Activated CD8-positive, alpha-beta T cell treated with anti-CD3 and anti-CD28 coated beads, Interleukin-2, amount 10 ng/mL, durations not matched to agents 7 days and 5 days (primary cell): ENCODE measurements at places on chromosomes 3 and 15.
A peak's percentile ranks its signal among the peaks of the same experiment; 100 is the strongest.

DNA sequence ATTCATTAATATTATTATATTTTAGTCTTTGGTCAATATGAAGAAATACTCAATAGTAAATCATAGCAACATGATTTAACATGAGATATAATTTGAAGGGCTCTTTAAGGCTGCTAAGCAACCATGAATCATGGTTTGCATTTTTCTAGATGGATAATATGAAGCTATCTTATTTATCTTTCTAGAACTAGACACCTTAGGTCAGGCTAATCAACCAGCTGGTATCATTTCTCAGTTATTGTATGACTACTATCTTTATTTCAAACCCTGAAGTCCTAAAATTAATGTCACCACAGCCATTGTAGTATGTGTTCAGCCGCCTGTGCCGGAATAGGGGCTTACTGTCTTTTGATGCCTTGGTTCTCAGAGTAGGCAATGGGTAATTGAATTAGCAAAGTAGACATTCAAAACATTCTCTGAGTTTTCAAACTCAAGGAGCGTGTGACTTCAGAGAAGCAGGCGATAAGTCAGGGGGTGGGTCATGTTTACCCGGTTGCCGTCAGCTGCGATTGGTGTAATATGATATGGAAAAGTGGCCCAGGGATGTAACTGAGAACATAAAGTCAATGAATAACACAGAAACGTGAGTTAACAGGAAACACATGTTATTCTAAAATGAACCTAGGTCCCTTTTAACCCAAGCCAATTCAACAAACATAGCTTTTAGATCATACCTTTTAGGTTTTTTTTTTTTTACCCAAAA, 93.4 kb upstream of the CTDSPL start:
- no peak for DNase-seq

DNA sequence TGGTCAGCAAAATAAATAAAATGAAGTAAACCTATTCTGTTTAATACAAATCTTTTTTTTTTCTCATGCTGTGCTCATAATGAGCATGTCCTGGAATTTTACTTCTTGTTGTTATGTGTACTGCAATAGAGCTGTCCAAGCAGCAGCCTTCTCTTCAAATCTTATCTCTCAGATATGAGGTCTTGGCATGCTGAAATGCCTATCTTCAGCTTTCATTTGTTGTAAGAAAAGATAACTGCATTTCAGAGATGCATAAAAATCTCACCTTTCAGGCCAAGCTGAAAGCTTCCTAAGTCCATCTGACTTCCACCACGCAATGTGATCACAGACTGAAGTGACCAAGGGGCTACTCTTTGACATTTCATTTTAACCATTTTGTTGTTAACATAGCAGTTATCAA, 43.5 kb upstream of the LRRC3B start:
- DNase-seq, result no peak

- DNase-seq, result no peak
These were observed 73.0 kb upstream of the GAP43 start for GRCh38 chr3:115550285-115550761.

- DNase-seq, result no peak
These were observed 67.2 kb downstream of the SQOR start for GRCh38 chr15:45702041-45702440.

- DNase-seq, result no peak
These were observed 90.4 kb upstream of the PHLDB2 start for GRCh38 chr3:111768571-111769100.

GRCh38 chr3:16452261-16452660, 61.2 kb downstream of the RFTN1 start:
- no peak for DNase-seq

DNA sequence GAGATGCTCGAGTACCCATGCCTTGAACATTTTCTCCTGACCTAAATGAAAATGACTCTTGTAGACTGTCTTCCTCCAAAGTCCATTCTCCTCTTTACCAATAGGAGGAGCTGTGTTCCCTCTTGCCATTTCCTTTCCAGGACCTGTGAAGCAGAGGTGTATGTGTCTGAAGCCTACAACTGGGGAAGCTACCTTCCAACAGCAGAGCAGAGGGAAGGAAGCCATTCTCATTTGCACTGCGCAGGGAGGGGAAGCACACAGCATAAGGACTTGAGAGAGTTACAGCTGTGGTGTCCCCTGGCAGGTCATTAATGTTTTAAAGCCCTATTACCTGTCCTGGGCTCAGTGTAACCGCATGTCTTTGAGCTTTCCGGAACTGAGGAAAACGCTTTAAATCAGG, 38.7 kb downstream of the HSPBAP1 start:
- peak; percentile 38 for DNase-seq

GRCh38 chr3:1783995-1784394, 314.7 kb upstream of the CNTN4 start:
- DNase-seq, result no peak

DNA sequence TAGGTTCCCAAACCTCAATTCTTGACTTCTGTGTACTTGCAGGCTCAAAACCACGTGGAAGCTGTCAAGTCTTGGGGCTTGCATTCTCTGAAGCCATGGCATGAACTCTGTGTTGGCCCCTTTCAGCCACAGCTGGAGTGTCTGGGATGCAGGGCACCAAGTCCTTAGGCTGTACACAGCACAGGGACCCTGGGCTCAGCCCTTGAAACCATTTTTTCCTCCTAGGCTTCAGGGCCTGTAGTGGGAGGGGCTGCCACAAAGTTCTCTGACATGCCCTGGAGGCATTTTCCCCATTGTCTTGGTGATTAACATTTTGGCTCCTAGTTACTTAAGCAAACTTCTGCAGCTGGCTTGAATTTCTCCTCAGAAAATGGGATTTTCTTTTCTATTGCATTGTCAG, 135.4 kb downstream of the ATG7 start:
- no peak for DNase-seq

DNA sequence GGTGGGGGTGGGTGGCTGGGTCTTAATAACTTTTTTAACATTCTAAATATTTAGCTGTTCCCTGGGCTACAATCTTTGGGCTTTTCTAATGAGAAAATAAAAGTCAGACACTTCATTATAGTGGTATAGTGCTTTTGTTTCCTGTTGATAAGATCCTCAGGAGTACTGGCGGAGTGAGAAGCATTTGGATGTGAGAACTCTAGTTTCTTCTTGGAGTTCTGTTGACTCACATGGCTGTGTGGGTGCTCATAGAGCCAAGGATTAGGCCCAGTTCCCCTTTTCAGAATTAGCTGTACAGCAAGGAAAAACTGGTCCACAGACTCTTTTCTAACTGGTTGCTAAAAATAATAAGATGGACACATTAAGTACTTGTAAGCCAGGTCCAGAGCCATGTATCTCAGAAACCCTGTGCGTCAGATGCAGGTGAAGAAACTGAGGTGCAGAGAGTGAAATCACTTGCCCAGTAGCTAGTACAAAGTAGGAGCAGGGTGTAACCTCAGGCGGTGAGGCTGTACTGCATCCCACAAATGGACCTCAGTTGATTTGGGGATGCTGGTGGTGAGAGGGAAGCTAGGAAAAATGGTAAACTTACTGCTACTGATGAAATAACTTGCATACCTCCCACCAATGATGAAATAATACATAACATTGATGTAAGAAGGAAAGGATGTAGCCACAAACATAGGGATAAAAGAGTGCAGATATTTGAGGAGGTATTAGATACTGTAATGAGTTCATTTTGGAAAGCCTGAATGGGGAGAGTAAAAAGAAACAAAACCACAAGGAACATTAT, 2.3 kb downstream of the ITPR1 start:
- no peak for DNase-seq

DNA sequence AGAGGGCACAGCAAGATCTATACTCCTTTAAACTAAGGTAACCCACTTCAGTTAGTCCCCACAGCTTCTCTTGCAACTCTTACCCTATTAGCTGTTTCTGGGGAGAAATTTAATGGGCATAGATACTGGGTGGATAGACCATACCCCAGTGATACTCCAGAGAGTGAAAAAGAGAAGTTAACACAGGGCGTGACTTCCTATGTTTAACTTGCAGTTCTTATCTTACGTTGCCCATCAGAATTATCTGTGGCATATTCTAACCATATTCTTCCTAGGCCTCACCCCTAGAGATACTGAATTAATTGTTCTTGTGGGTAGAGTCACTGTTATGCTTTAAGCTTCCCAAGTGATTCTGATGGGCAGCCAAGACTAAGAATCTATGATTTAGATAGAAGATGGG, 485.4 kb upstream of the TPRG1 start:
- no peak for DNase-seq

DNA sequence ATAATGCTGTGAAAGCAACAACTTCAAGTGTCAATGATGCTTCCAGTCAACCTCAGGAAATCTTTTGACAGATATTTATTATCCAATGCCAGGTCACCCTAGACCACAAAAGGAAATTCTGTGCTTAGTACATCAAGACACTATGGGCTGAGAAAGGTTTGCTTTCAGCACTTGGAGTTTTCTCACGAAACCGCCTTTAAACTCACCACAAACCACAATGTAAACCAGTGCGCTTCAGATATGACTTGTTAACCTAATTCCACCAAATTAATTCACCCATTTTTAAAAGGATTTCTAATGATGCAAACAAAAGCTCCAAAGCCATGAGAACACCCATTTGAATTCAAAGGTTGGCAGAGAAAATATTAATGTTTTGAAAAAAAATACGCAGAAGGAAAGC, 292.9 kb upstream of the NR2F2 start:
- peak; percentile 39 for DNase-seq

GRCh38 chr3:189952272-189952671, 168.4 kb downstream of the P3H2 start:
- no peak for DNase-seq

DNA sequence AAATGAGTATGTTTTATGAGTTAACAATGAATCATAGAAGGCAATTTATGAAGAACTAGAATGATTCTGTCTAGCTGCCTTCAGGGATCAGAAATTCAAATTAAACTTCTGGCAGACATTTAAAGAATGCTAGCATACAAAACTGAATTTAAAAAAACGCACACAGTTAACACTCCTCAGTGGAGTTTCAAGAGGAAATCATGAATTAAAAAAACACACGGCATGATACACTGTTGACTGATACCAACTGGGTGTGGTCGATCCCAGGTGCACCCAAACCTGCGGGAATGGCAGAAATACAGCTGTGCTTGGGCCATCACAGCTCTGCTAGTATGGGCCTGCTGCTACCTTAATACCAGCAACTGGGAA, 526.0 kb downstream of the FOXP1 start:
- DNase-seq, result no peak

GRCh38 chr3:25826510-25826909, 36.6 kb downstream of the OXSM start:
- DNase-seq, result no peak

DNA sequence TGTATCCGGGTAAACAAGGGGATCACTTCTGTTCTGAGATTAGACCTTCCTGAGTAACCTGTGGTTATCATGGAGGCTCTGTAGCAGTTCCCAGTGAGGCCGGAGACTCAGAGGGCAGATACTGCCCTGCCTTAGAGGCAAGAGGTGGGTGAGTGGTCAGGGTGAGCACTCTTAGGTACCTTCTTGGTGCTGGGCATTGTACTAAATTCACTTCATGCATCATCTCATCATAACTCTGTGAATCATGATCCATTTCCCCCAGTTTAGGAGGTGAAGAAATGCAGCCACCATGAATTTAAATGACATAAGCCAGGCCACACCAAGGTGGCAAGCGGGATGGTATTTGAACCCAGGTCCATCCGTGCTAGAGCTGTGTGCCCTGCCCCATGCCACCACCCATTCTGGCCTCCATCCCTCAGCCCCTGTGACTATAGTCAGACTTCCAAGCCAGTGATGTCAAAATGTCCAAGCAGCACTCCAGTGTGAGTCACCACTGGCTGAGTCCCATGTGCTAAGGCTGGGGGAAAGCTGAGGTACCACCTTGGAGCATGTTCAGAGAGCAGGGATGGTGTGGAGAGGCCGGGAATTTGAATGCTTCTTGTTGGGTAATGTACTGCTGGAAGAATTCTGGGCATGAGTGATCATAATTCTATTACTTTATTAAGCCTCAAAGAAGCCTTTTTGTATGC, 88.8 kb downstream of the EPHB1 start:
- DNase-seq, result no peak

- no peak for DNase-seq
These were observed 133.3 kb upstream of the HACD2 start for GRCh38 chr3:123718108-123718507.

- DNase-seq, result no peak
These were observed 23.3 kb downstream of the ZNF710 start for GRCh38 chr15:90024406-90024805.

DNA sequence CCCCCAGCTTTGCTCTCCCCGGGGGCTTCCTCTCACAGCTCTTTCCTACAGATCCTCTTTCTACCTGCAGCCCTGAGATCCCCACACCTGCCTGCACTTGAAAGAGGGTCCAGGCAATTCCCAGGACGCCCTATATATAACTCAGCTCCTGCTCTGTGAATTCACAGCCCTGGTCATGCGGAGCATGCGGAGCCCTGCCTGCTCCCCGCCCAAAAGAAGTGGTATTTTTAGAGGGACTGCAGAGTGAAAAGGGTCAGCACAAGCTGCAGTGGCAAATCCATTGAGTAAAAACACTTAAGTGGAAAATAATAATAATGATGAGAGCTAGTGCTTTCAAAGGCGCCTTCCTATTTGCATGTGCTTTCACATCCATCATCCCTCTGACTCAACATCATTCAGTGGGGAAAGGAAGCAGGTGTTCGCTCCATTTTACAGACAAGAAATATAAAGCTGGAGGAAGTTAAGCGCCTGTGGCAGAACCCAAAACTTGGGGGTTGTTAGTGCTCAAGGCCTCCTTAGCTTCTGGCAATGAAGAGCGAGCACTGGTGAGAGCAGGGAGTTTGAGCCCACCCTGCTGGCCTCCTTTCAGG, 76.3 kb upstream of the LIPC start:
- DNase-seq, result no peak

GRCh38 chr3:47940232-47940631, 76.0 kb downstream of the MAP4 start:
- DNase-seq, result no peak

- peak; percentile 66 for DNase-seq
These were observed 37.8 kb upstream of the SPTSSB start for GRCh38 chr3:161409069-161409468.

DNA sequence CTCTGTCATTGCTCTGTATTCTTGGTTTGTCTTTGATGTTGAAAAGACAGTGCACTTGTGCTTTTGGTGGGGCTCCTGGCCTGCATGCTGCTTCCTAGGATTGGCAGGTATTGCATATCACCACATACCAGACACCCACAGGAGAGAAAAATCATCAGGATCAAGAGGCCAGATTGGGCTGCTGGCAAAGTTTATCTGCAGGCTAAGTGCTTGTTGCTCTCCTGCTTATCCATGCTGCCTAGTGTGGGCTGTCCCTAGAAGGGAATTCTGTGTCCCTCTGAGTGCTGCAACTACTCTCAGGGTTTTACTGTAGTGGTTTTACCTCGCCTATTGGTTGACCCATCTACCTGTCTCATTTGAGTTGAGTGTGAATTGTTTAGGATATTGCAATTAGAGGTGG, 833 bp upstream of the SLC22A13 start:
- no peak for DNase-seq

- no peak for DNase-seq
These were observed 137.9 kb upstream of the PRR20G start for GRCh38 chr3:127425505-127426443.
